Suppressor macrophage treated with lipopolysaccharide for 1 hour (primary cell): ENCODE measurements at places on chromosomes 13 and 19.

GRCh38 chr19:18009412-18010066 lies 1.6 kb downstream of the ARRDC2 start:
- peak; percentile 82 for DNase-seq

DNA sequence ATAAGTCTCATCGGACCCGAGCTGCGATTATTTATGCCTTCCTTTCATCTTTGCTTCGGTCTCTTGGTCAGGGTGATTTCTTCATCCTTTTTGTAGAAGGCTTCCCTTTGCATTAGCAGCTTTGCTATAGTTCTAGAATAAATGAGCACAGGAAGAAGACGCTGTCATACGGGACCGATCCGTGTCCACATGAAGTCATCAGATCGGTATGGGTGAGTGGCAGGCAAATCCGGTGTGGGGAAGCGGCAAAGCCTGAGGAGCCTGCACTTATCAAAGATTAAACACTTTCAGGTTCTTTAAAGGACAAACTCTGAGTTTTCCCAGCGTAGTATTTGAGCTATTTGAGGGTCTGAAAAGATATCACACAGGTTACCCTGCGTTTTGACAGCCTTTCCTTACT lies 119.3 kb downstream of the IRS2 start:
- DNase-seq = no peak

DNA sequence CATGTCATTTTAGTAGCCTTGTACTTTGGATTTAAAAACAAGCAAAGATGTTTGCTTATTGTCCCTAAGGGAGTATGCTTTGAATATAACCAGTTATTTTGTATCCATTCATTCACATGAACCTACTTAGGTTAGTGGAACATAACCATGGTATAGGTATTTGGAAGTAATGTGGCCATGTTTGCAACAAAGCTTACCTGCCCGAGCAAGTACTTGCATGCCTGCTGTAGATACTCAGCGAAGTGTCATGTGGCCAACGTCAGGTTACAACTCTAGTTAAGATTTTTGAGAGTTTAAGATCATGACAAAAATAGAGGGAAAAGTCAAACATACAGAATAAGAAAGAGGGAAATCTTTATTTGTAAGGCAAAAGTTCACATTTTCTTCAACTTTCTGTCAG lies 57.2 kb downstream of the COG6 start:
- no peak for DNase-seq

- peak; percentile 75 for DNase-seq
Observed at GRCh38 chr19:28878862-28879566, 333.9 kb downstream of the UQCRFS1 start.

- DNase-seq = no peak
Observed at GRCh38 chr13:112513761-112514160, 74.2 kb downstream of the TUBGCP3 start.

DNA sequence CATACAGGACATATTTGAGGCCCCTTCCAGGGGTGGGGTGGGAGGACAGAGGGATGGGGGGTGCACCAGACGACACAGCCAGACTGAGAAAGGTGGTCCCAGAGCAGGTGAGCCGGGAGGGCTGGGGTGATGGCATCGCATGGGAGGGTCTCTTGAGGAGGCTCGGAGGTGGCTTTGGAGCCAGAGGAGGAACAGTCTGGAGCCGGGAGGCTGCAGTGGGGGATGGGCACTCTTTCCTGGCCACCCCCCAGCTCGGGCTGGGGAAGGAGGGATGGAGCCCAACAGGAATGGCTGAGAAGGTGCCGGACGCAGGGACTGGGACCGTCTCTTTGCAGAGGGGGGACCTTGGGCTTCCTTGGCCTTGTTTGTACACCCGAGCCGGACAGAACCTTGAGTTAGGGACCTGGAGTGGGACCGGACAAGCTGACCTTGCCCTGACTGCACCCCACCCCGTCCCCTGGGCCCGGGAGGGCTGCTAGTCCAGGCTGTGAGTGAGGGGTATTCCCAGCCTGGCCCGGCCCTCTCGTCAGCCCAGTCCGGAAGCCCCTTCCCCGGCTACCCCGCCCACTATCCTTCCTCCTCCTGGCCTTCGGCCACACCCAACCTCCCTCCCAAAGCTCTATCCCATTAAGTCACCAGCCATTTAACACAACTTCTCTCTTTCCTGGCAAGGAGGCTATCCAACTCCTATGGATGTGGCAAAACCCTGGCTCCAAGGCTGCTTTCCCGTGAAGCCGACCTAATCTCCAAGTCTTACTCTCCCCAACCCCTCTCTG lies 816 bp upstream of the TBXA2R start:
- peak; percentile 70 for DNase-seq

DNA sequence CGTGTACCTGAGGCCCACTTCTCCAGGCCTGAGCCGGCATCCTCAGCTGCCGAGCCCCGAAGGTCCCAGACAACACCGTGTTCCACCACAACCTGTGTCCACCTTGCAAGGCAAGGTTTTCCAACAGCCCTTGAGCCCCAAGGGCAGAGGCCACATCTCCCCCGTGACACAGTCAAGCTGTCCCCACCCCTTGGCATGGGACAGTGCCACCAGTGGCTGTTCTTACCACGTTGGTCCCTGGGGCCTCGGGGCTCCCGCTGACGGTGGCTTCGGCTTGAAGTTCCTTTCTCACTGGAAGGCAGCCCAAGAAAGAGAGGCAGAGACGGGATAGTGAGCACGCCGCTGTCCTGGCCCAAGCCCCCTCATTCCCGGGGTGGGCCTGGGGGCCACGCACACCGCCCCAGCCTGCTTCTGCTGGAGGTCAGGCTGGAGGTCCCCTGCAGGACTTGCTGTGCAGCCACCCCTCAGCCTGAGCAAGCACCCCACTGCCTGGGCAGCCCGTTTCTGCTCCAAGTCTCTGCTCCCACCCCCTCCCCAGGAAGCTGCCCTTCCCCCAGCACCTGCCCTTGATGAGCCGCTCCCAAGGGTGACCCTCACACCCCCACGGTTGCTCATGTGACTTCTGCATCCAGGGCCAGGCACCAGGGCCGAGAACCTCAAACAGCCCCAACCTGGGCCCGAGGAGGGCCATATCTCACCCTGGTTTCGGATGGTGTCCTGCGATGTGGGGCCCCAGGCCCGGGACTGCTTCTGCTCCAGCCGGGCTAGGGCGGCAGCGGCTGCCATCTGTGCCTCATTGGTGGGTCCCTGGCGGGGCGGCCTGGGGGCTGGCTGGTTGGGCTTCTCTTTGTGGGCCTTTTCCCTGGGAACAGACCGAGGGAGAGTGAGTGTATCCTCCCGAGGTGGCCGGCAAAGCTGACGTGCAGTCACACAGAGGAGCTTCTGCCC lies 4.1 kb downstream of the UBXN6 start:
- DNase-seq = no peak

GRCh38 chr13:87123987-87124784 lies 547.0 kb upstream of the SLITRK5 start:
- peak; percentile 62 for DNase-seq

DNA sequence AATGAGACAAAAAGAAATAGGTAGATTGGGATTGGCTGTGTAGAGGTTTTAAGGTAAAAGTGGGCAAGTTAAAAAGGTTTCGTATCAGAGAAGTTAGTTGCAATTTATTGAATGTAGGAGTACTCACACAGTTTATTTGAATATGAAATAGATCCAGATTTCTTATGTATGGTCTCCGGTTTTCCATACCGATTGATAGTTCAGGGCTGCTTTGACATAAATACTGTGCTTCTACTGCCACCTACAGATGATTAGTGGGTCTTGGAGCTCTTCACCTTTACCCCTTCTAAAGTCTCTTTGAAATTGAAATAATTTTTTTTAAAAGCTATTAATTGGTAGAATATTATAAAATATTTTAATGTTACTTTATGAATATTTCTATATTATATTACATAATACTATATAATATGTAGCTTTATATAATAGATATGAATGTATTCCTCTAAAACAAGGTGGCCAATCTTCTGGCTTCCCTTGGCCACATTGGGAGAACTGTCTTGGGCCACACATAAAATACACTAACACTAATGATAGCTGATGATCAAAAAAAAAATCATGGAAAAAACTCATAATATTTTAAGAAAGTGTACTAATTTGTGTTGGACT lies 7.7 kb upstream of the GPR18 start:
- peak; percentile 78 for DNase-seq

DNA sequence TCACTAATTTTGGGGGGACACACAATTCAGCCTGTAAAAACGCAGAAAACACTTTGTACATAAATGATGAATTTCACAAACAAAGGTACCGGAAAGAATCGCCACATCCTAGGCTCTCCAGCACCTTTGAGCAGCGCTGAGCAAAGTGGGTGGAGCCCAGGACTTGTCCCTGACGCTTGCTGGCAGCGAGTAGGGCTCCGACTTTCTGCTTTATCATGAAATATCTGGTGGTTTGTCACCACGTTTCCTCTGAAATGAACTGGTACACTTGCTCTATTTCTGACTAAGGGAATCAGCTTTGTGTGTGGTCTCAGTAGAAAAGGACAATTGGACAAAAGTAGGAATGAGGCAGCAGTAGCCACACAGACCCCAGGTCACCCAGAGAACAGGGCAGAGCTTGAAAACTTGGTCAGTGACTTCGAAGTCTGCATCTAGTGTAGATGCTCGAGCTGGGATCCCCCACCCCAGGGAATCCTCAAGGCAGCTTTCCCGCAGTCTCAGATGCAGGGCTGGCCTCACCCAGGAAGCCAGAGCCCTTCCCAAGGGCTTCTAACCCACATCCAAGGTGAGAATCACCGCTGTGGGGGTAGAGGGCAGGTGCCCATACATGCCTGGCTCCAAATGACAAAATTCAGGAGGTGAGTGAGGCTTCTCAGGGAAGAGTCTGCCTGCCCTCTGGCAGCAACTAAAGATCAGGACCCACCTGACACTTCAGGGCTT lies 85.3 kb upstream of the SOX1 start:
- no peak for DNase-seq

DNA sequence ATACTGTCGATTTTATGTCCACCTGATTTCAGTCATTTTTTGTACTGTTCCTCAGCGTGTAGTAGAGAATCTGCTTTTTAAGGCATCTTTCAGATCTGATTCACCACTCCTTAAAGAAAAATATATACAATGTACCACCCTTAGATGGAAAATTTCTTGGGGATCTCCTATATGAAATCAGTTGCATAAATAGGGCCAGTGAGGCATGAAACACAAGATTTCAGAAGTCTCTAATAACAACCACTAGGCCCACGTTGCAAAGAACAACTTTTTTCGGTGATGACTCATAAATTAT lies 1.4 kb downstream of the USP12 start:
- DNase-seq = peak; percentile 100
